NCI-H187 (cell line): ENCODE measurements at places on chromosomes 3 and 15.

DNA sequence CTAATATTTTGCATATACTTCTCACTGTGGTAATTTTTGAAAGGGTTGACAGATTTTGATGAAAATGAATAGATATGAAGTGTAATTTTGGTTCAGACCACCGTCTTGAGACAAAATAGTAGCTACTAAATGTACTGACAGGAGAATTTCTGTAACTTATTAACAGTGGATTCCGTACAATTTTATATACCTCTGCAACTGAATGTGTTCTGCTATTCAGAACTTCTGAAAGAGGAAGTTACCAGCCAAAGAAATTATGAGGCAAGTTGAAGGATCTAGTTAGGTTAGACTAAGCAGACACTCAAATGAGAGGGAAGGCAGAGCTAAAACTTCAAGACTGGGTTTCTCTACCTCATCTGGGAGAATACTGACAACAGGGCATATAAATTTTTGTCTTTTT lies 29.4 kb downstream of the GAP43 start:
- DNase-seq, result no peak

GRCh38 chr3:67468511-67468910 lies 185.9 kb downstream of the SUCLG2 start:
- DNase-seq, result no peak

DNA sequence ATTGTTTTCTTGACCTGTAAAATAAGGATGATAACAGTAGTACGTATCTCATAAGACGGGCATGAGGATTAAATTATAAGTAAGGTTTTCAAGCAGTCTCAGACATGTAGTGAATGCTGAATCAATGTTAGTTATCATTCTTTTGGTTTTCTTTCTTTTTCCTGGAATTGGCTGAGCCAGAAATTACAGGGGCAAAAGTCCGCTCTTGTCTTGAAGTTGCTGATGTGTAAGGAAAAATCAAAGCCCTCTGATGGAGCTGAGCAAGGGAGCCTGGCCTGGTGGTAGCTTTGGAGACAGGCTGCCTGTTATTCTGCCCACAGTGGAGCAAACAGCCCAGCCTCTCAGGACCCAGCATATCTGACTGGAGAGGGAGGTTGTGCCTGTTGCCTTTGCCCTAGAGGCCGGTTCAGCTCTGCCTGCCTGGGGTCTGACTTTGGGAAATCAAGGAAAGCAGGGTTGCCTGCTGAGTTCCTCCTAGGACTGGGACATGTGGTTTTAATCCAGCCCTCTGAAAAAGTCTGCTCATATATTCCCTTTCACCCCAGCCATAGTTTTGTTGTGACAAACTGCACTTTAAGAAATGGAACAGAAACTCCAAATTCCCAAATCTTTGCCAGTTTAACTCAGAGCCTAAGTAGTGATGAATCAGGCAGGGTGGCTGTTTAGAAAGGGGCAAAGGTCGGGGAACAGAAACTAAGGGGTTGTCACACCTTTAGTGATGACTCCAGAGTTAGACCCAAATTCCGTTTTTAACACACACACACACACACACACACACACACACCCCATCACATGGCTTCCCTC lies 40.1 kb downstream of the GASK1A start:
- no peak for DNase-seq

- DNase-seq, result no peak
Observed at GRCh38 chr3:123834631-123835030, 49.5 kb downstream of the MYLK start.

- DNase-seq, result no peak
Observed at GRCh38 chr3:148641722-148642121, 56.0 kb upstream of the AGTR1 start.

DNA sequence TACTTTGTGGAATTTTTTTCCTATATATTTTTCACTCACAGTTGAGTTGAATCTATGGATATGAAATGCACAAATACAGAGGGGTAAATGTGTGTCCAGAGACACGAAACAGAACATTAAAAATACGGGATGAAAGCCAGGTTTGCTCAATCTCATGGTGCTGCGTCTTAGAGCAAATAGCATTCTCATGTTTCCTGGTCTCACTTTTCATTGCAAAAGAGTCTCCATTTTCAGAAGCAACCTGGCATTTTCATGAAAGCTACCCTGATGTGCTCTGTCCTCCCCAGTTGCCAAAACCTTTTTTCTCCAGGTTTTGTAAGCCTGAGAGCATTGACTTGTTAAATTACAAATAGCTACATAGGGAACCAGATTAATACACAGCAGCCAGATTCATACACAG lies 49.5 kb upstream of the MBNL1 start:
- no peak for DNase-seq

- no peak for DNase-seq
Observed at GRCh38 chr3:170320461-170321121, 36.9 kb upstream of the SKIL start.

DNA sequence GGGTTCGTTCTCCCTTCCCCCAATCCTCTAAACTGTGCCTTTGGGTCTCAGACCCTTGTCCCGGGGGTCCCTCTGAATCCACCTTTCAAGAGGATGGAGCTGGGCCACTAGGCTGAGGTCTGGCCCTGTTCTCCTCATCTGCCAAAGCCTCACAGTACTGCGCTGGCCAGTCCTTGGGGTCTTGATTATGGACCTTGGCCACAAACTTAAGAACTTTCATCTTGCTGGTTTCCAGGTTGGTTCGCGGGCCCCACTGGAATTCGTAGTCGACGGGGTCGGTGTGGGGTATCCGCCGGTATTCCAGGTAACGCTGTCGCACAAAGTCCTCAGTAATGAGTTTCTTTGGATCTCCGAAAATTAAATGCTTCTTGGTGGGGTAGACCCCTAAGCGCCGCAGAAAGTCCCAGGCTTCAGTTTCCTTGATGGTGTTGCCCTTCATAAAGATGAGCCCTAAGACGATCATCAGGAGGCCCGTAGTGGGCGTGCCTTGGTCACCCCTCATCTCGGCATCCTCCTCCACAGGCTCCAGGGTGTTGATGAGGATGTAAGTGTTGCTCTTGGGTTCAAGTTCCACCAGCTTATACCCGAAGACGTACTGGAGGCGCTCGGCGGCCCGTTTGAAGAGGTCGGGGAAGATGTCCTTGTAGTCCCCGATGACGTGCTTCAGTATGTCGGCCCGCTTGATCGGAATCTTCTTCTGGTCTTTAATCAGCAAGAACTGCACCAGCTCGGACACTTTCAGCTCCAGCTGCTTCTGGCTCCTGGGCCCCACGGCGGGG lies 727 bp downstream of the NSMCE3 start:
- no peak for DNase-seq

GRCh38 chr3:43224405-43225073 lies 61.8 kb upstream of the SNRK start:
- no peak for DNase-seq

- no peak for DNase-seq
Observed at GRCh38 chr3:181403876-181404660, 307.7 kb upstream of the SOX2 start.

GRCh38 chr3:48596157-48596556 lies 1.0 kb upstream of the COL7A1 start:
- DNase-seq, result no peak

- DNase-seq, result no peak
Observed at GRCh38 chr15:86611417-86612040, 531.9 kb downstream of the AGBL1 start.

DNA sequence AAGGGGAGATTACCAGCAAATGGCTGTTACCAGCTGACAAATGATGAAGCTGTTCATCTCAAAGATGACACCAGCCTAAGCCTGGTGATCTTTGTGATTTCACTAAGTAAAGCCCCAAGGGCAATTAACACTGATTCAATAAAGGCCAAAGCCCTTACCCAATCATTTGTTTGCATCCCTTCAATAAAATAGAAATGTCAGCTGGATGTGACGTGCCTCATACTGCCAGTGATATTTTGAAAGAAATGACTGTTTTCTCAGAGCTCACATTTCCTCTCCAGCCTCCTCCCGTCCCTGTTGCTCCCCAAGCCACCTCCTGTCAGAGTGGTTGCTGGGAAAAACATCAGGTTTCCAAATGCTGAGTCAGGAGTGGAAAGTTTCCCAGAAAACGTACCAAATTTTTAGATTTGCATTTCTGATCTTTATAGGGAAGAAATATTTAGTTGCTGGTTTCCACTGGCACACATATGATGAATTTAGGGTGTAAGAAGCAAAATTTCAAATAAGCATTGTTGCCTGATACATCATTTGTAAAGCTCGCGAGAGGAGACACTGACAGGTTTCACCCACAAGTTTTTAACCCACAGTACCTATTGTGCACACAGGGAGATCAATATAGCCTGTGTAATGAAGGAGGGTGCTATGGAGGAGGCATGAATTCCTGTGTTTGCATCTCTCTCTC lies 21.0 kb downstream of the C2CD4A start:
- DNase-seq, result no peak

GRCh38 chr3:39264053-39264452 lies 15.8 kb downstream of the CX3CR1 start:
- DNase-seq, result no peak

GRCh38 chr3:78994174-78995027 lies 773.4 kb downstream of the ROBO1 start:
- DNase-seq, result no peak

- no peak for DNase-seq
Observed at GRCh38 chr3:133965013-133965570, 64.6 kb downstream of the SLCO2A1 start.

GRCh38 chr3:151107701-151108100 lies 22.2 kb downstream of the MED12L start:
- DNase-seq, result no peak

- DNase-seq, result no peak
Observed at GRCh38 chr3:14351617-14352001, 50.8 kb upstream of the SLC6A6 start.

GRCh38 chr15:28080386-28080785 lies 18.7 kb downstream of the OCA2 start:
- DNase-seq, result no peak

DNA sequence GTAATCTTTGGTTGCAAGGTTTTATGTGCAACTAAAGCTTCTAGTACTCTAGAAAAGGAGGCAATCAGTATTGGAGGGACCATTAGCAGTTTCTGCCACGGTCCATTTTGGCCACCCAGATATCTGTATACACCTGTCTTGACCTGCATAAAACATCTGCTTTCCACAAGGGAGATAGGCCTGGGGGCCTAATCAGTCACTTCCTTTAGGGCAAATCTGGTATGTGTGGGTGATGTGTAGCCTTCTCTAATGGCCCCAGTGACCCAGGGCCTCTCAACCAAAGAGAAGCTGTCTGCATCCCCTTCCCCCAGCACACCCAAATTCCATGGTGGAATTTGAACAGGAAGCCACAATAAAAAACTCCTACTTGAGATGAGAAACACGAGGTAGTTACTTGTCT lies 19.5 kb downstream of the IRAK2 start:
- no peak for DNase-seq

GRCh38 chr15:64847448-64847847 lies 5.7 kb downstream of the PLEKHO2 start:
- no peak for DNase-seq

DNA sequence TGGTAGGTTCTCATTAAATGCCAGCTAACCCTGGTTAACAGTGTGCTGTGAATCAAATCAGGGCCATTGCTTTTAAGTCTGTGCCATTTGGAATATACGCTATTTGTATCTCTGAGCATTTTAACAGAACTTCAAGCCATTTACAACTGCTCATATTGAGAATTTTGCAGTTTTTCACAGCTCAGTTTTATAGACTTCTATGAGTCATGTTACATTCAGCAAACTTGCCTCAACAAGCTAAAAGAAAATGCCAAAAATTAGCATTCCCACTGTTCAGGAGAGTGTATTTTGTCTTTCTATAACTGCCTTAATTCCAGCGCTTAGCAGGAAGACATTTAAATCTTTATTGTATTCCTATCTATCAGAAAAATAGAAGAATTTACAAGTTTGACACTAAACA lies 196.4 kb downstream of the GBE1 start:
- DNase-seq, result no peak

GRCh38 chr3:161171113-161171512 lies 50.0 kb upstream of the NMD3 start:
- DNase-seq, result no peak

GRCh38 chr3:98528474-98529346 lies 3.1 kb upstream of the GPR15 start:
- no peak for DNase-seq

GRCh38 chr3:150384296-150385212 lies 23.5 kb upstream of the TSC22D2 start:
- DNase-seq, result no peak

DNA sequence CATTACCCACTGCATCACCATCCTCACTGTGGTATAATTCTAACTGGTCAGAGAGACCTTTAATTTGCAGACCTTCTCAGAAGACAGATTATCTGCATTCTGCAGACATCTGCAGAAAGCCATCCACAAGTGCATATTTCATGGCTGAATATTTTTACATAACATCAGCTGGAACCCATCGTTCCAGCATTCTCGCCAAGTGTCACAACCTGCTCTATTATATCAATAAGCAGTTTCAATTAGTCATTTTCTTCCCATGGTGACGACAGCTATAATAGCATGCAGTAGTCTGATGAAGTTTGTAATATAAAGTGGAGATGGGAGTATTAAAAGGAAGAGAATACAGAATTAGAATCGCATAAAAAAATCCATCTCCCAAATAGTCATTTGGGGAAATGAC lies 334.7 kb downstream of the FHIT start:
- no peak for DNase-seq

GRCh38 chr3:120147072-120147871 lies 53.0 kb upstream of the GSK3B start:
- DNase-seq, result no peak

GRCh38 chr15:72199721-72200212 lies 2.2 kb upstream of the GRAMD2A start:
- DNase-seq, result peak; percentile 7

DNA sequence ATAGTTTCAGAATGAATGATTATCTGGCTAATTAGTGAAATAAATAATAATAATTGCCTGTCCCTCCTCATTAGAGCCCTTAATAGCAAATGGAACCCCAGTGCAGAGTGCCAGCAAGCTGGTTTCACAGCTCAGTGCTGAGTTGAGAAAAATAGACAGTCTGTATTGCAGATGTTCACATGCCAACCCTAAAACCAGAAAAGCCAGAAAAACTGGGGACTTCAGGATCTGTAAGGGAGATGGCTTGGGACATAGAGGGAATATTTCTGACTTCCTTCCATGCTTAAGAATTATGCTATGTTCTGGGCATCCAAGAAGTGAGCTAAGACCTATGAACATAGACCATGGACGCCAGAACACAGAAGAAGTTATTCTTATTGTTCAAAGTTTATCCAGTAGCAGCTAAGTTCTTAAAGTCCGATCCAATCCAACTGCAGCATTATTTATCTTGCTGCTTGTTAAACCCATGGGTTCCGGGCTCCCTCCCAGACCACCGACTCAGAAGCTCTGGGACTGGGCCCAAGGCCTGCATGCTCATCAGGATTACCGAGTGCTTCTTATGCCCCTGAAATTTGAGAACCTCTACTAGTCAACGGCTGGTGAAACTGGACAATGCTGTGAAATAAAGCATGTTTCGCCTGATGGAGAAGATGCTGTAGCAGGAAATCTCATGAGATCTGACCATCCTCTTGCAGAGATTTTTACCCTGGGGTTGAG lies 158.3 kb downstream of the FOXB1 start:
- DNase-seq, result no peak
